Aorta (tissue), 5 donors: ENCODE measurements at places on chromosomes 12 and 14. TPM values are rescaled to one million over a fixed set of nuclear protein-coding genes. Genes with fewer than 3 reads are reported as not detected.

Gene FSCB
- not detected for total RNA-seq

DNA sequence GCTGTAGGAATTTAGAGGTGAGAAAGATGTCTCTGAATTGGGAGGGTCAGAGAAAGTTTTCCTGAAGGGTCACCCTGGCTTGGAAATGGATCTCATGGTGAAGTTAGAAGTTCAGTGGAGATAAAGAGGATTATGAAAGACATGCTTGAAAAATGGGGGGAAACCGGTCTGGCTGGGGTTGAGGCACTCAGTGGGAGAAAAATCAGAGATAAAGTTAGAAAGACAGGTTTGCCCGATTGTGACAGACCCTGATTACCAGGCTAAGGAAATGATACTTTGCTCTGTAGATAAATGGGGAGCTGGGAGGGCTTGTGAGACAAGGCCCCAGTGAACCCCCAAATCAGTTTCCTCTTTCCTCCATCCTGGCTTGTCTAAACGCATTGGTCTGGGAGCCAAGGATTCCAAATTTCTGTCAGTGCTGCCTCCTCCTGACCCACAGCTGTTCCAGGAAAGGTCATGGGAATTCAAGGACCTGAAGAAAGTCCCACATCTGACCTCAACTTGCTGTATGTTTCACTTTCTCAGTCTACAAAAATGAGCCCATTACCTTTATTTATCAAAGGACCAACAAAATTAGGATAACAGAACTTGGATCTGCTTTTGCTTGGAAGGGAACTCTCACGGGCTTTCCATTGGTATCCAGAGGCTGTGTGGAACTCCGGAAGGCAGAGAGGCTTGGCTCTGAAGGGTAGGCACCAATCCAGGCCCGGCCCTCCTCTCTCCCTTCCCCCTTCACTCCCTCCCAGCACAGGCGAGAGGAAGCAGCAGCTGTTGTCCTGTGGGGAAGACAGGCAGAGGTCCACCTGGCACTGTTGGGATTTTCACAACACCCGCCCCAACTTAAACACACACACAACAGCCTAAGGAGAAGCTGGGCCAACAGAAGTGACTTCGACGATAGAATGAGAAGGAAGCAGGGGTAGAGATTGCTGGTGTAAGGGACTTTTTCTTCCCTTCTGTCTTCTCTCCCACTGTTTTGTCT lies 3.4 kb upstream of the RNASE7 start:
- peak; percentile 83 for DNase-seq

DNA sequence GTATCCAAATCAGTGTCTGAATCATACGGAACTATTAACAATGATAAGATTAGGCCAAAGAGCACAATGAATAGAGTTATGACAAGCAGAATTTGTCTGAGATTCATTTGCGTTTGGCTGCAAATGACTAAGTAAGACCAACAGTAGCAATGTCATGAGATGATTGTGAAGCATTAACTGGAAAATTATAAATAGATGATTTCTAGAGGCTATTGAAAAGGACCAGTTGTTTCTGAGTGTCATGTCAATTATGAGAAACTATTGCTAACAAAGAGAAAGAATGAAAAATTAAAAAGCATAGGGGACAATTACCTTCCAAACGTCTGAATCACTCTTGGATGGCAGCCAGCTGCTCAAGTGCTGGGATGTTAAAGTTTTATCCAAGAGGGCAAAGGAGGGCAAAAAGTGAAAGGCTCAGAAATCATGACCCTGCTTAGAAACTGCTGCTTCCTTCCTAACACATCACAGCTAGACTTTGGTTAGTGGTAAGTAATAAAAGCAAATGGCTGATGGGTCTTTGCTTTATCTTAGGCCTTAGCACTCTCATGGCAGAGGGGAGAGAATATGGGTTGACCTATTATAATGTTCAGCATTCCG lies 89.0 kb downstream of the AKAP6 start:
- DNase-seq, result no peak

DNA sequence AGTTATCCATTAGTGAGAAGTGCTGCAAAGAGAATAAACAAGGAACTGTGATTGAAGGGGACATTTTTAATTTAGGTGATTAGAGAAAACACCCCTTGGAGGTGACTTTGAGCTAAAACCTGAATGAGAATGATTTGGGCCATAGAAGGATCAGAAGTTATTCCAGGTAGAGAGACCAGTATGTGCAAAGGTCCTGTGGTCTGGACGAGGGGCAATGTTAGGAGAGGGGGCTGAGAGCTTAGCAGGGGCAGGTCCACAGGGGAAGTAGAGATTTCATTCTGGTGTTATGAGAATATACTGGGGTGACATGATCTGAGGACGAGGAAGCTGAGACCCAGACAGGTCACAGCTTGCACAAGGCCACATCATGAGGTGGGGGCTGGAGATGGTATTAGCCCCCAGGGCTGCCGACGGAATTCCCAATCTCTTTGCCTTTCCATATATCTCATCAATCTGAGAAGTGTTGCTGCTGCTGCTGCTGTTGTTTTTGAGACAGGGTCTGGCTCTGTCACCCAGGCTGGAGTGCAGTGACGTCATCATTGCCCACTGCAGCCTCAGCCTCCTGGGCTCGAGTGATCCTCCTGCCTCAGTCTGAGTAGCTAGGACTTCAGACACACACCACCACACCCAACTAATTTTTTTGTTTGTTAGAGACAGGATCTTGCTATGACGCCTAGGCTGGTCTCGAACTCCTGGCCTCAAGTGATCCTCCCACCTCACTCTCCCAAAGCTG lies 55.6 kb downstream of the KCTD10 start:
- DNase-seq, result no peak

Gene WNT5B
- 11.2 TPM for total RNA-seq

DNA sequence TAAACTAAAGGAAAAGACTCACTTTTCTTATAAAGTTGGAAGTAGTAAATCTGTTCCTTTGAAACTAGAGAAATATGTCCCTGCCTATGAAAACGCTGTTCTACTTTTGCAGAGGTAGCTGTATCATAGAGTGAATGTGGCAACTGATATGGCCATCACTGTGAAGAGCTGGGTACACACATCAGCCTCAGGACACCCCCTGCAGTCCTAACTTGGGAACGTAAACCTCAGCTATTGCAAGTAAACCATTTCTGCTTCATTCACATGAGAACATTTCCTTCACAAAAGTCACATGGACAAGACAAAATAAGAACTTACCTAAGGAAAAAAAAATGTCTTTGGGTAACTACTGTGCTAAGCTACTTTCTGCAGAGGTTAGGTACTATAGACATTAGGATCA lies 233.3 kb upstream of the PPFIA2 start:
- no peak for DNase-seq

Gene LRTM2
- not detected for total RNA-seq

Gene SMCO3
- total RNA-seq, result 1.0 TPM

Gene ANKRD33
- total RNA-seq, result not detected

DNA sequence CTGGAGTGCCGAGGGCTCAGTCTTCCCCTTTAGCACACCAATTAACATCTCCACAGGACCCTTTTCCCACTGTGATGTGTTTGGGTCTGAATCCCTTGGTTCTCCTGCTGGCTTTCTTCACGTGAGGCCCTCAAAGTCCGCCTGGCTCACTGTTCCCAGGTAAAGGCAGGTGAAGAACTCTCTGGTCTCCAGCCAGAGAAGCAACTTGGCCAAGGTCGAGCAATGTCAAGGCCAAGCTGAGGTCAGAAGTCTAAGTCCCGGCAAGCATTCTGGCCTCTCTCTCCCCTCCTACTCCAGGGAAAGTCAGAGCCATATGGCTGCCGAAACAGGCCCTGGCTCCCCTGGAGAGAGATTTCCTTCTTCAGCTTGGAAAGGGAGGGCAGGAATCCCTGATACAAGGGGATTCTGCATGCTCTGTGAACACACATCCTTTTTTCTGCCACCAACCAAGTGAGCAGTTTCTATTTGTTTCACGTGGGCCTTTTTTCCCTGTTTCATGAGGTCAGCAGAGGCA lies 61.4 kb upstream of the ESRRB start:
- DNase-seq, result no peak

DNA sequence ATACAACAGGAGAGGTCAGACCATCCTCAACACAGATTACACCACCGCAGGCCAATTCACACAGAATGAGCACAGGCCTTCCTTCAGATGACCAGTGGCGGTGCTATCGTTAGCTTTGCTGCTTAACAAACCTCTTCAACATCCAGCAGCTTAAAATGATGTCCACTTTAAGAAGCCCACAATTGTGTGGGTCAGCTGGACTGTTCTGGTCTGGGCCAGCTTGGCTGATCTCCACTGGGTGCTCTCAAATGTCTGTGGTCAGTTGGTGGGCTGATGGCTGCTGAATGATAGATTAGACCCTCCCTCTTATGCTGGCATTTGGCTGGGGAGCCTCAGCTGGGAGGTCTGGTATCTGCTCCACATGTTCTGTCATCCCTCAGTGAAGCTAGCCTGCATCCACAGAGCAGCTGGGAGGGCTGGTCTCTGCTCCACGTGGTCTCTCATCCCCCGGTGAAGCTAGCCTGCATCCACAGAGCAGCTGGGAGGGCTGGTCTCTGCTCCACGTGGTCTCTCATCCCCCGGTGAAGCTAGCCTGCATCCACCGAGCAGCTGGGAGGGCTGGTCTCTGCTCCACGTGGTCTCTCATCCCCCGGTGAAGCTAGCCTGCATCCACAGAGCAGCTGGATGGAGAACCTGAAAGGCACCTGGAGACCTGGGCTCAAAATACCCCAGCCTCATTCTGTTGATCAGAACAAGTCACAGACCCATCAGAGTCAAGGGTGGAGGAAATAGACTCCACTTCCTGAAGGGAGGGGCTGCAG lies 203.6 kb upstream of the DIO3 start:
- DNase-seq, result peak; percentile 19

DNA sequence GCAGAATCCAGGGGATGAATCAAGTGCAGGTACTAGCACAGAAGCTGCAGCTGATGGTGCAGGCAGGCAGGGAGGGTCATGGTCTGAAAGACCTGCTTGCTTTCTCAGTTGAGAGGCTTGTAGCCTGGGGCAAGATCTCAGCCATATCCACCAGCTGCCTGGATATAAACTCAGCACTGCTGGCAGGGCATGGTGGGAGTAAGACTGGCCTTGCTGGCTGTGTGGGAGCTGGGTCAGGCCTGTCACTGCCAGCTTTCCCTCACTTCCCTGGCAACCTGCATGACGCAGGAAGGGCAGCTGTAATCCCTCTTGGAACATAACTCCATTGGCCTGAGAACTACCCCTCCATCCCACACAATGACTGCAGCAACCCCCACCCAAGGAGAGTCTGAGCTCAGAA lies 230.1 kb downstream of the ANO6 start:
- DNase-seq, result no peak

DNA sequence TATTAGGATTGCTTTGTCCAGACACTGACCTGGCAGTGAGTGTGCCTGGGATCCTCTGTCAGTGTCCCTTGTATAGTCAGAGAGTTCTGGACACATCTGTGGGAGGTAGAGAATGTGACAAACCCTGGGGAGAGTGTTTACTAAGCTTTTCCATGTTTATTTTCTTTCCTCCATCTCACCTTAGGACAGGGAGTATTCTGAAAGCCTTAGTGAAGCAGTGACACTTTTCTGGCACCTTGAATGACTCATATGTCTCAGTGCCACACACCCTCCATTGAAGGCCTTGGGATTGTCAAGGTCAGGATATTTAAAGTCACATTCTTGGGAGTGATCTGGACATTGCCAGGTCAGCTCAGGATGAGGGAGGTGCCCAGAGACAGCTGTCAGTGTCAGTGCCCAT lies 34.9 kb upstream of the CTDSP2 start:
- no peak for DNase-seq

GRCh38 chr12:42140901-42141300 lies 3.8 kb downstream of the GXYLT1 start:
- DNase-seq, result no peak

DNA sequence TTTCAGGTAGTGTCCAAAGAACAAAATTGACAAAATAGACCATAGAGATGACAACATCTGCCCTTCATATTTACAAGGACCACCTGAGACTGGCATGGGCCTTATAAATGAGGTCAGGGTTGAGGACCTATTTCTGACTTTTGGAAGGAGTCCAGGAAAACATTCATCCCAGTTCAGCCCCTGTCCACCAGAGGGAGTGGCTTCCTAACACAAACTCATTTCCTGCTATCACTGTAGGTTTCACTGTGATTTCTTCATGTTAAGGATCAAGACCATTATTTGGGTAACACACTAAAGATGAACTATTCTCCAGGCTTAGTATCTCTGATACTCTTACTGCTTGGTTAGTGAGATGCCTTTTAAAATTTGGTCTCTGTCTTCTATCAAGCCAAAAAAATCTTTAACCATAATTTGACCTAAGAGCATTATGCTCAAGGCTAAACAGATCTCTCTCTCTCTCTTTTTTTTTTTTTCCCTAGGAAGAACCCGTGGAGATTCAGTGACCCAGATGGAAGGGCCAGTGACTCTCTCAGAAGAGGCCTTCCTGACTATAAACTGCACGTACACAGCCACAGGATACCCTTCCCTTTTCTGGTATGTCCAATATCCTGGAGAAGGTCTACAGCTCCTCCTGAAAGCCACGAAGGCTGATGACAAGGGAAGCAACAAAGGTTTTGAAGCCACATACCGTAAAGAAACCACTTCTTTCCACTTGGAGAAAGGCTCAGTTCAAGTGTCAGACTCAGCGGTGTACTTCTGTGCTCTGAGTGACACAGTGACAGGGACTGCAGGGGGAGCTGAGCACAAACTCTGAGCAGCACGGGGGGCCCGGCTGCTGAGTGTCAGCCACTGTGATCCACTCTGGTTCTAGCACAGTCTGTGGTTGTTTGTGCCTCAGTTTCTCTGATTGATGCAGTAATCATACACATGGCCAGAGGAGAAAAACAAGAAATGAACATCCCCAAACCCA lies 267.6 kb upstream of the OR4E1 start:
- DNase-seq, result no peak

DNA sequence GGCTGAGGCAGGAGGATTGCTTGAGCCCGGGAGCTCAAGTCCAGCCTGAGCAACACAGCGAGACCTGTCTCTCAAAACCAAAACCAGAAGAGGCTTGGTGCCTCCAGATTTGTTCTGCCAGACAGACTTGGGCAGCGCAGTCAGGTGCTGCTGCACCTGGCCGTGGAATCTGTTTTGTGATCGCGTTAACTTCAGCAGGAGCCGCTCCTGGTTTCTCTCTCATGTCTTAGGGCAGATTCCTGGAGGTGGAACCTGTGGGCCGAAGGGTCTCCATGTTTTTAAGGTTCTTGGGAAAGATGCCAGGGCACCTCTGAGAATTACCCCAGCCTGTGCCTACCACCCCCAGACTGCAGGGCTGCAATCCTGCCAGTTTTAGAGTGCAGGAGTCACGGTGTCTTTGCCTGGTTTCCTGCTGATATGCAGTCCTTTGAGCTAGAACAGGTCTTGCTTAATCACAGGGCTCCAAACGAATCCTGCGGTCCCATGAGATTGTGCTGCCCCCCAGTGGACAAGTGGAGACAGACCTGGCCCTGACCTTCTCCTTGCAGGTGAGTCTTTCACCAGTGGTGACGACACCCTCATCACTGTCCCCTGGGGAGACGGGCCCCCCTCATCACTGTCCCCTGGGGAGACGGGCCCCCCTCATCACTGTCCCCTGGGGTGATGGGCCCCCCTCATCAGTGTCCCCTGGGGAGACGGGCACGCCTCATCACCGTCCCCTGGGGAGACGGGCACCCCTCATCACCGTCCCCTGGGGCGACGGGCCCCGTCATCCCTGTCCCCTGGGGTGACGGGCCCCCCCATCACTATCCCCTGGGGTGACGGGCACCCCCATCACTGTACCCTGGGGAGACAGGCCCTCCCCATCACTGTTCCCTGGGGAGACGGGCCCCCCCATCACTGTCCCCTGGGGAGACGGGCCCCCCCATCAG lies 37.6 kb downstream of the PACS2 start:
- peak; percentile 92 for DNase-seq
